Activated CD4-positive, alpha-beta memory T cell treated with anti-CD3 and anti-CD28 coated beads, Interleukin-2, amount 10 ng/mL, durations not matched to agents 7 days and 5 days (primary cell): ENCODE measurements at places on chromosomes 16 and 17. TPM values are rescaled to one million over a fixed set of nuclear protein-coding genes. Genes with fewer than 3 reads are reported as not detected.

The CASKIN1 gene
- 1.4 TPM for total RNA-seq

GRCh38 chr17:50129728-50130558, at the start of gene SAMD14:
Gene SAMD14 (minus strand): TSS chr17:50130160. CDS start chr17:50124959, 5,201 bp downstream.
- peaks cover 29% of the 10 kb centered on the region for H3K36me3 ChIP-seq
- H3K4me3 ChIP-seq = peak within 1 kb of the TSS; percentile 71
- peaks cover 37% of the 10 kb centered on the region for H3K27me3 ChIP-seq
- DNase-seq = peak; percentile 50
- H3K27ac ChIP-seq = peak within 1 kb of the TSS; percentile 45
- H3K4me1 ChIP-seq = peaks cover 38% of the 10 kb centered on the region

DNA sequence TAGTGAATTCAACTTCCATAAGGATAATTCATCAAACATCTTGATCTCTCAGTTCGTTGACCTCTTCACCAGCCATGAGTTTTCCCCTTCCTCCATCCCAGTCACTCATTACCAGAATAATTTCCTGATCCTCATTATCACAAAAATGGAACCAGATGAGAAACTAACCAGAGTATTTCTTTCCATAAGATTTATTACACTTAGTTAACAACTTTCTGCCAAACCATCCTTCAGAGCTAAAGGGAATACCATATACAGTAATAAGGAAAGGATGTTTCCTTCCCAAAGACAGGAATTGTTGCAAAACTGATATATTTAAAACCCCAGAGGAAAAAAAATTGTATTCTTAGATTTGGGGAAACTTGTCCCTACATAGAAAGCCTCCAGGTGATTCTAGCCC, 8.6 kb downstream of the KRTAP29-1 start:
- H3K4me1 ChIP-seq = no peaks in the 10 kb centered on the region
- no peak for DNase-seq
- no peak overlapping the region for H3K27ac ChIP-seq
- peaks cover 2% of the 10 kb centered on the region for H3K27me3 ChIP-seq

DNA sequence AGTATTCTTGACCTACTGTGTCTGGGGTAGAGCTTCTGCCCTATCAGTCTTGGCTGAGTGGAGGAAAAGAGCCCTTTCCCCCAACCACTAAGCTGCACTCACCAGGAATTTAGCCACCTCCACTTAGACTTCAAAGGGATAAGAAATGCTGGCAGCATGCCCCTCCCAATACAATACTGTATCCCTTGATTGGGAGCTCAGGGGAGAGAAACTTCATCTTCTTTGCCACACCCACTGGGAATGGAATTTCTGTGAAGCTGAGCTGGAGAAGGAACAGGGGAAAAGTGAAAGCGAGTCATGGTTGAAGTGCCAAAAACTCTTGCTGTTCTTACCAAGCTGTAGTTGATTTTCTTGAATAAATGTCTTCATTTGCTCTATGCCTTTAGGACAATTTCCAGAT, 68.8 kb downstream of the CEP112 start:
- H3K36me3 ChIP-seq = no peaks in the 10 kb centered on the region
- H3K4me3 ChIP-seq = no peak overlapping the region
- no peak for DNase-seq

- peak overlapping the region; percentile 80 for H3K4me3 ChIP-seq
- no peak overlapping the region for H3K27ac ChIP-seq
- no peaks in the 10 kb centered on the region for H3K36me3 ChIP-seq
- H3K27me3 ChIP-seq = peaks cover 91% of the 10 kb centered on the region
Observed at GRCh38 chr17:48597778-48598631, 4.4 kb upstream of the HOXB5 start.

The CD300H gene
- total RNA-seq = not detected

- no peak overlapping the region for H3K4me3 ChIP-seq
- no peaks in the 10 kb centered on the region for H3K27me3 ChIP-seq
- peaks cover 9% of the 10 kb centered on the region for H3K36me3 ChIP-seq
- DNase-seq = no peak
Observed at GRCh38 chr17:3030096-3030495, 33.3 kb downstream of the OR1D5 start.

The ZACN gene
- total RNA-seq = 0.48 TPM

DNA sequence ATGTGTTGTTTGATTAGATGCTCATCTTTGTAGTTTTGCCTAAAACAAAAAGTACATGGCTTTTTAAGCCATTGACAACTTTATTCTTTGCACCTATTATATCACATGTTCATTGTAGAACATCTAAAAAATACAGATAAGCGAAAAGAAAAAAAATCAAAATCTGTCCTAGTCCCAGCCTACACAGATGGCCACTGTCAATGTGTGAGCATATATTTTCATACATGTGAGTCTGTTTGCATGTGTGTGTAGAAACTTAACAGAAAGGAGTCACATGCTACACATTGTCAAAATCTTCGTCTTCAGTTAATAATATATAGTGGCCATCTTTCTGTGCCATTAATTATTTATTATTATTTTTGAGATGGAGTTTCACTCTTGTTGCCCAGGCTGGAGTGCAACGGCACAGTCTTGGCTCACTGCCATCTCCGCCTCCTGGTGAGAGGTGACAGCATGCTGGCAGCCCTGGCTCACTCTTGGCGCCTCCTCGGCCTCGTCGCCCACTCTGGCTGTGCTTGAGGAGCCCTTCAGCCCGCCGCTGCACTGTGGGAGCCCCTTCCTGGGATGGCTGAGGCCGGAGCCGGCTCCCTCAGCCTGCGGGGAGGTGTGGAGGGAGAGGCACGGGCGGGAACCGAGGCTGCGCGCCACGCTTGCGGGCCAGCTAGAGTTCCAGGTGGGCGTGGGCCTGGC, 68.5 kb upstream of the AMZ2 start:
- peaks cover 2% of the 10 kb centered on the region for H3K36me3 ChIP-seq
- H3K4me1 ChIP-seq = peaks cover 42% of the 10 kb centered on the region
- no peak overlapping the region for H3K27ac ChIP-seq
- H3K4me3 ChIP-seq = no peak overlapping the region

The PDXDC1 gene
- total RNA-seq = 50.1 TPM

DNA sequence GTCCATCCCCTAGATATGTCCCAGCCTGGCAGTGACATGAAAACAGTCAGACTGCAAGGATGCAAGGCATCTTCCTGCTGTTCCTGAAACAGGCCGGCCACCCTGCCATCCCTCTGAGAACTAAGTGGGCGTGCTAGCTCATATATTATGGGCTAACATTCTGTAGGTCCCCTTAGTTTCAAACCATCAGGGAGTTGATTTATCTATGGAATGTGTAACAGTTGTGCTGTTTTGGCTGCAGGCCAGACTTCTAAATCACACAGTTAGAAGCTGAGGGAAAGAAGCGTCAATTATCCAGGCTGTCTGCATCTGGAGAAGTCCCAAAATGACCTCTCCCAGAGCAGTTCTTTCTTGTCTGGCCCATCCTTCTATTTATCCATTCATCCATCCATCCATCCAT, 102.7 kb upstream of the DNAH9 start:
- no peak for DNase-seq
- H3K27ac ChIP-seq = no peak overlapping the region
- no peaks in the 10 kb centered on the region for H3K27me3 ChIP-seq
- H3K4me3 ChIP-seq = no peak overlapping the region

GRCh38 chr17:75087558-75088453, at the start of gene SLC16A5:
Gene SLC16A5 (plus strand): TSS chr17:75087954. CDS start chr17:75093637, 5,683 bp downstream.
- no peaks in the 10 kb centered on the region for H3K36me3 ChIP-seq
- H3K4me3 ChIP-seq = peak within 1 kb of the TSS; percentile 75
- DNase-seq = peak; percentile 61
- peaks cover 48% of the 10 kb centered on the region for H3K4me1 ChIP-seq
- H3K27ac ChIP-seq = peak within 1 kb of the TSS; percentile 58

The TNFRSF17 gene
- total RNA-seq = not detected

The ACSM2A gene
- not detected for total RNA-seq

GRCh38 chr16:64397945-64398508, 723.8 kb downstream of the CDH11 start:
- no peak overlapping the region for H3K4me3 ChIP-seq
- H3K4me1 ChIP-seq = no peaks in the 10 kb centered on the region
- no peaks in the 10 kb centered on the region for H3K27me3 ChIP-seq
- H3K27ac ChIP-seq = no peak overlapping the region
- no peak for DNase-seq
- no peaks in the 10 kb centered on the region for H3K36me3 ChIP-seq

GRCh38 chr16:48562475-48562874, 47.5 kb downstream of the N4BP1 start:
- DNase-seq = no peak
- H3K27me3 ChIP-seq = no peaks in the 10 kb centered on the region
- no peak overlapping the region for H3K27ac ChIP-seq
- H3K4me3 ChIP-seq = no peak overlapping the region
- peaks cover 70% of the 10 kb centered on the region for H3K4me1 ChIP-seq

- H3K4me1 ChIP-seq = no peaks in the 10 kb centered on the region
- H3K27ac ChIP-seq = no peak overlapping the region
- no peaks in the 10 kb centered on the region for H3K36me3 ChIP-seq
- H3K4me3 ChIP-seq = no peak overlapping the region
- peaks cover 13% of the 10 kb centered on the region for H3K27me3 ChIP-seq
- DNase-seq = no peak
Observed at GRCh38 chr16:17567455-17567854, 96.7 kb upstream of the XYLT1 start.

GRCh38 chr16:49497466-49497865, 123.9 kb downstream of the C16orf78 start:
- no peaks in the 10 kb centered on the region for H3K36me3 ChIP-seq
- H3K27me3 ChIP-seq = no peaks in the 10 kb centered on the region
- no peaks in the 10 kb centered on the region for H3K4me1 ChIP-seq

DNA sequence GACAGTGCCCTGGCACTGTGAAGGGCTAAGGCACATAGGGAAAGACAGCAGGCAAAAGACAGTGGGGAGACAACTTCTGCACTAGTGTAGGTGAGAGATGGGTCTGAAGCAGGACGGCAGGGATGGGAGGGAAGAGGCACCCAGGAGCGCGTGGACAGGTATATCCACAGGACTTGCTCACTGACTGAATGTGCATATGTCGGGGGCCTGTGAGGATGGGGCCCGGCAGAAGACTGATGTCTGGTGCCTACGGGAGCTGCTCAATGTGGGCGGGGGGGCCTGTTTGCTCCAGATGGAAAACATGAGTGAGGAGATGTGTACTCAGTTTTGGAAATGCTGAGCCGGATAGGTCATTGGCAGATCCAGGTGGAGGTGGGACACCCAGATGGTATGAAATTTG, 47.3 kb upstream of the PMFBP1 start:
- no peak overlapping the region for H3K27ac ChIP-seq
- H3K4me1 ChIP-seq = no peaks in the 10 kb centered on the region
- peaks cover 4% of the 10 kb centered on the region for H3K27me3 ChIP-seq
- DNase-seq = no peak
- no peaks in the 10 kb centered on the region for H3K36me3 ChIP-seq

DNA sequence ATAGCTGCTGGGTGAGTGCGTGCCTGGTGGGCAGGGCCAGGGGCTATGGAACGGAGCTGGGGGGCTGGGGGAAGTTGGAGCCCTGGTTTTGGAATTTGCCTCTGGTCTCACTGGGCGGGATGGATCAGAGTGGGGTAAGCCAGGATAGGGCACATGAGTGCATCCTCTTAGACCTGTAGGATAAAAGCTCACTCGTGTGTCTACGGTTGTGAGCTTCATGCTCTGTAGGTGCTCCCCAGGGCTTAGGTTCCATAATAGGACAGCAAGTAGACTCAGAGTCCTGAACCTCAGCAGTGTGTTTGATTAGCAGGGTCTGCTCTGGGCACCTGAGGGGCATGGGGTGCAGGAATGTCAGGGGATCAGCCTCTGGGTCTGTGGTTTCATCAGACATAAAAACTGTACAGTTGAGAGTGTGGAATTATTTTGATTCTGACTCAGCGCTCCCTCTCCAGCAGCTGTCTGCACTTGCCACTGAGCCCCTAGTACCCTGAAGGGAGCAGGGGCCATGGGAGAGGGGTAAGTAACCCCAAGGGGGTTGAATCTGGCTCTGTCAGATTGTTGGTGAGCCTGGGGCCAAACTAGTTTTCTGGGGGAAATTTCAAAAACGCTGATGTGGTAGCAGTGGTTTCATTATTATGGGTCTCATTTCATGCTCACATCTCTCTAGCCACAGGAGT, 84.2 kb upstream of the LGALS9 start:
- peak overlapping the region; percentile 26 for H3K27ac ChIP-seq
- H3K4me1 ChIP-seq = peaks cover 66% of the 10 kb centered on the region
- DNase-seq = no peak
- peaks cover 5% of the 10 kb centered on the region for H3K36me3 ChIP-seq

GRCh38 chr16:67155295-67156142, 4.2 kb downstream of the TRADD start:
- H3K27me3 ChIP-seq = no peaks in the 10 kb centered on the region
- H3K36me3 ChIP-seq = peaks cover 52% of the 10 kb centered on the region
- H3K4me3 ChIP-seq = peak overlapping the region; percentile 74
- no peak overlapping the region for H3K27ac ChIP-seq
- peaks cover 65% of the 10 kb centered on the region for H3K4me1 ChIP-seq
